ENCODE measurements at places on chromosomes 1 and 21.

DNA sequence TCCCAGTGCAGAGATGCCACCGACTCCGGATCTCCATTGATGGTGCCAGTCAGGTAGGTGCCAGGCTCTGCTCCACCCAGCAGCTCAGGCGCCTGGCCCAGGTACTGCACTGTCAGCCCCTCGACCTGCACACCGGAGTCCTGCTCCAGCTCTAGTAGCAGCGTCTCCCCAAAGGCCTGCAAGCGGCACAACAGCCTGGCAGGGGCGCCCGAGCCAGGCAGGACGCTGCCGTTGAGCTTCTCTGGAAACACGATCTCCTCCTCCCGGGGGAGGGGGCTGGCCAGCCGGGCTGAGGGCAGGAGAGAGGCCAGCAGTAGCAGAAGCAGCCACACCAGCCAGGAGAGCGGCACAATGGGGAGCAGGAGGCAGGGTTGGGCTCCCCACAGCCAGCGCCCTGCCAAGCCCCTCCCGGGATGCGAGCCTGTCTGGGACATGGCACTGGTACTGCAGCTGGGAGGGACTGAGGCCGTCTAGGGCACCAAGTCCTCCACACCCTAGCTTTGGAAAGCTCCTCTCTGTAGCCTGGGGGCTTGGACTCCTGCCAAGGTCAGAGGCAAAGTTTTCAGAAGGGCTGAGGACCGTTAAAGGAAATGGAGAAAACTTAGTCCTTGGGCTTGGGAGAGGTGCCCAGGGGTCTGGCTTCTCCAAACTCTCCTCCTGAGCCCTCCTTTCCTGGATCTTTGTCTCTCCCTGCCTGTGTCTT lies 509 bp downstream of the ADAMTS4 start:
- DNase-seq = no peak

GRCh38 chr1:230895452-230895851 lies 27.1 kb upstream of the C1orf198 start:
- DNase-seq = no peak

- no peak for DNase-seq
Measured at GRCh38 chr1:111604931-111605330, 14.7 kb upstream of the RAP1A start.

GRCh38 chr1:154490317-154490716 lies 11.7 kb upstream of the TDRD10 start:
- no peak for DNase-seq

DNA sequence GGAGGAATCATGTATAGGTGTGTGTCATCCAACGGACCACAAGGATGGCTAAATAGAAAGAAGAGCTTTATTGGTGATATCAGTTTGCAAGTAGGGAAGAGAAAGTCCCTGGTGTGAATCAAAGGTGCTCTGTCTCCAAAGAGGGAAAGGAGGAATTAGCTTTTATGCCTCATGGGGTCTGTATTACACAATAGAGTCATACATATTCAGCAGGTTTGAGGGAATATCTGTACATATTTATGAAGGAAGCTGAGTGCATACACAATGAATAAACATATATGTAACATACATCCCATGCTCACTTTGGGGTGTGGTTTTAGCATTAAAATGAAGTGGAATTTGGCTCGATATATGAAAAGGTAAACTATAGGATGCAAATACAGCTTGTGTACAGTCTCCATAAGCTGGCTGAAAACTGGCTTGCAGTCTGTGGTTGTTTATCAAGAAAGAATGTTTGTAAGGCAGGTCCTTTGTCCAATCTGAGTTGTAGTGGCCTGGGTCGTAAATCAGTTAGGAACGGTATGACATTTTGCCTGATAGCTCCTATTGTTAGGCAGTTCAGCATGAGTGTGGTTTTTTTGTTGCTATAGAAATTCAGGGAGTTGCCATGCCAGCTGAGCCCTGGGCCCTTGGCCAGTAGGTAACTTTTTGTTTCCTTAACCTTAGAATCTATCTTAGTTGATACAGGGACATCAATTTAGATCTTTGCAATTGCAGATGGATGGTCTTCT lies 198.0 kb upstream of the ZP4 start:
- DNase-seq = no peak

DNA sequence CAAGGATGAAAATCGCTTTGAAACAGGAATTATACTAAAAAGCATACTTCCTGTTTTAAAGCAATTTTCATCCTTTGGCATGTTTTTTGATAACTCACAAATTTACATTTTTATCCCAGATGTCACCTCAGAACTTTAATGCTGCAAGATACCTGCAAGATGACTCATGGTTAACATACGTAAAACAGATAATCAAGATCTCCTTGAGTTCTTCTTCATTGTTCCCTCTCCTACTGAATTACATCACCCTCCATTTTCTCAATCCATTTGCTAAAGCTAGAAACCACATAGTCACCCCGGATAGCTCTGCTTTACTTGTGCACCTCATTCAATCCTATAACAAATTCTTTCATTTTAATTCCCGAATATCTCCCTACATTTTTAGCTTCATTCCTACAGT lies 1114.2 kb downstream of the PLA2G4A start:
- no peak for DNase-seq

DNA sequence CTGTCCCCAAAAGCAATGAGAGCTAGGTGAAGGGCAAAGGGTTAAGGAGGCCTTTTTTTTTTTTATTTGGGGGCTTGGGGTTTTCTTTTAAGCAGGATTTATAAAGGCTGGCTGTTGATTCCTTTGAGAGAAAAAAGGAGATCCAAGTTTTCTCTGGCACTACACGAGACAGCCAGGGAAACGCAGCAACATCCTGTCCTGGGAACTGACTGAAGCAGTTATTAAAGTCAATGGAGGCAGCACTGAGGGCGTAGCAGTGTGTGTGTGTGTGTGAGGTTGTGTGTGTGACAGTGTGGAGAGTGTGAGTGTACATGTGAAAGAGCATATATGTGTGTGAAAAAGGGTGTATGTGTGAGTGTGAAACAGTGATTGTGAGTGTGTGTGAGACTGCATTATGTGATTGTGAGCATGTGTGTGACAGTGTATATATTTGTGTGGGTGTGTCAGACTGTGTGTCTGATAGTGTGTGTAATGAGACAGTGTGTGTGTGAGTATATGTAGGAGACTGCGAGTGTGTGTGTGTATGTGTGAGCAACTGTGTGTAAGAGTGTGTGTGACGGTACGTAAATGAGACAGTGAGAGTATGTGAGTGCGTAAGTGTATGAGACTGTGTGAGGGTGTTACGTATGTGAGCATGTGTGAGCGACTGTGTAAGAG lies 65.9 kb upstream of the TIAM1 start:
- DNase-seq = no peak

- no peak for DNase-seq
Measured at GRCh38 chr1:121414905-121415304, 230.1 kb downstream of the SRGAP2C start.

GRCh38 chr1:15329104-15329820 lies 80.4 kb upstream of the EFHD2 start:
- DNase-seq = no peak

DNA sequence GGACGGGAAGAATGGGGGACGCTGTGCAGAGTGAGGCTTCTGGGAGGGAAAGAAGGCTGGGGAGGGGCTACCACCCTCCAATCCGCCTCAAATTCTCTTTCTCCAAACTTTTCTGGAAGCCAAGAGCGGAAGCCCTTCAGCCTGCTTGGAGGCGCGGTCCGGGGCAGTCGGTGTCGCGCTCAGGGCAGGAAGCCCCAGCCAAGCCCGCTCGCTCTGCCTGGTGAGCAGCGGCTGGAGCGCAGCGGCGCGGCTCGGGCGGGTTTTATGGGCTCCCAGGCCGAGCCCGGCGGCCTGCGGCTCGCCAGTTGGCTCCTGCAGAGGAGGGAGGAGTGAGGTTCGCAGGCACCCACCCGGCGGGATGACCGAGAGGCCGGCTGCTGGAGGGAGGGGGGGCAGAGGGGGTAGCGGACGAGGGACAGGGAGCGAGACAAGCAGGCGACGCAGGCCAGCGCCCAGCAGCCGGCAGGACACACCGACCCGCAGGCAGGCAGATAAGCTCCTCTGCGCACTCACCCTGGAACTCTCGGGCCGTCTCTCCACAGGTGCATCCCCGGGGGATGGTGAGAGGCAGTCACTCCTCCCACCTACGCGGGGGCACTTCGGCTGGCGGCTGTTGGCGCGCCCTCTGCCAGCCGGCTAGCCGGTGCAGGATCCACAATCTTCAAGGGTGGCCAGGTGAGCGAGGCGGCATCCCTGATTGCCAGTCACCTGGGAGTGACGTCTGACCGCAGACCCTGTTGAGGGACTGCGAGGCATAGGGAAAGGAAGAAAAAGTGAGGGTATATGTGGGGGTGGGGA lies at the start of gene AVPR1B:
AVPR1B (minus strand) TSS at position 238 of the 798 bp plus-strand sequence. CDS start 498 bp downstream, outside the sequence.
- DNase-seq = peak; percentile 55

DNA sequence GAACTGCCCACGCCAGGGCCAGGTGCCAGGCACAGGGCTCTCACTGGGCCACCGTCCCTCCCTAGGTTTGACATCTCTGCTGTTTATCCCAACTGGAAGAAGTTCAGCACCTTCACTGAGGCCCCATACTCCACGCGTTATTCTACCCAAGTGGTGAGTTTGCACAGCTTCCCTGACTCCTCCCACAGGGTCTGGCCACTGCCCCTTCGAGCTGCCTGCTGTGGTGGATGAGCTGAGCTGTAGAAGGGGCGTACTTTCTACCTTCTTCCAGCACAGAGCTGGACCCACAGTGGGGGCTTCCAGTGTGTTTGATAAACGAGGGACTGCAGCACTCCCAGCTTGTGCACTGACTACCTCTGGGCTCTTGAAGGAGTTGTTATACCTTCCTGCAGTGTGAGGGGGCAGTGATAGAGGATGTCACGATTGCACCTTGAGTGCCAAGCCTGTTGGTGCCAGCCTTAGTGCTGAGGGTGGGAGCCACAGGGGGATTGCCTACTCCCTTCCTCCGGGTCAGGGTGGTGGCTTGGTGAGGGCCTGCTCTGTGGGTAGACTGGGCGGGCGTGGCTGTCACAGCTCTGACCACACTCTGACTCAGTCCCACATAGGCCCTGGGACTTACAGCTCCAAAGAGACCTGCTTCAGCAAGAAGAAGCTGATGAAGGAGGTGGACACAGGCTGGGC lies 5.9 kb upstream of the TTC22 start:
- no peak for DNase-seq

Measured in NCI-H187 treated with DMSO at 0.1 percent for 48 hours (cell line).